ENCODE measurements at places on chromosomes 6 and 20.
A peak's percentile ranks its signal among the peaks of the same experiment; 100 is the strongest.

DNA sequence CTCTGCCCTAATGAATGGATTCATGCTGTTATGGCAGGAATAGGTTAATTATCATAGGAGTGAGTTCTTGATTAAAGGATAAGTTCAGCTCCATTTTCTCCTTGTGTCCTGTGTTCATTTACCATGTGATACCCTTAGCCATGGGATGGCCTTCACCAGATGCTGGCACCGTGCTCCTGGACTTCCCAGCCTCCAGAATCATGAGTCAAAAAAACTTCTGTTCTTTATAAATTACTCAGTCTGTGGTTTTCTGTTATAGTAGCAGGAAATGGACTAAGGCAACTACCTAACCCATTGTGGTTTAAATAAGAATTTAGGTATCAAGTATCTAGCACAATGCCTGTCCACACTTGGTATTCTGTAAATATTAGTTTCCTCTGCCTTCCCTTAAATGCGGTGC lies 223.5 kb downstream of the MEI4 start:
- H3K4me3 ChIP-seq, result no peak overlapping the region
- H3K4me1 ChIP-seq, result no peaks in the 10 kb centered on the region
- no peak overlapping the region for H3K27ac ChIP-seq
- DNase-seq, result no peak

GRCh38 chr6:43308990-43309477 lies 408 bp upstream of the CRIP3 start:
- H3K4me1 ChIP-seq, result peaks cover 14% of the 10 kb centered on the region
- DNase-seq, result no peak
- no peak overlapping the region for H3K27ac ChIP-seq
- peak overlapping the region; percentile 43 for H3K4me3 ChIP-seq
- H3K36me3 ChIP-seq, result no peaks in the 10 kb centered on the region

GRCh38 chr20:4468114-4468513 lies 253.6 kb upstream of the PRND start:
- H3K4me3 ChIP-seq, result no peak overlapping the region
- H3K27ac ChIP-seq, result no peak overlapping the region
- H3K36me3 ChIP-seq, result no peaks in the 10 kb centered on the region
- no peaks in the 10 kb centered on the region for H3K4me1 ChIP-seq

GRCh38 chr6:27599859-27600532 lies 127.1 kb upstream of the ZNF184 start:
- peaks cover 26% of the 10 kb centered on the region for H3K27me3 ChIP-seq
- no peak overlapping the region for H3K4me3 ChIP-seq
- peaks cover 17% of the 10 kb centered on the region for H3K4me1 ChIP-seq
- no peak for DNase-seq
- no peaks in the 10 kb centered on the region for H3K36me3 ChIP-seq

DNA sequence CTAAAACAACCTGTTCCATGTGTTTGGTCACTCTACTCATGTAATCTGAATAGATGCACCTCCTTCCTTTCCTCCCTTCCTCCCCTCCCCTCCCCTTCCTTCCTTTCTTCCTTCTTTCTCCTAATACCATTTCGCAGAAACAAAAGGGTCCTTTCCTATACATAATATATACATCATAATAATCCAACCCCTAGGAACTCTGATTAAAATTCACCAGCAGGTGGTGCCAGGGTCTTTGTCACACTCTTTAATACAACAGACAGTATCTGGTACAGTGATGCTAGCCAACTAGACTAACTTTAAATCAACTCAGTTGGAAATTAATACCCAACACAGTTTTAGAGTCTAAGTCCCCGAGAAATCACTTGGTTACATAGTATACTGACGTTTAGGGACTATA lies 181.2 kb upstream of the SHLD1 start:
- no peaks in the 10 kb centered on the region for H3K27me3 ChIP-seq
- no peak overlapping the region for H3K4me3 ChIP-seq
- H3K4me1 ChIP-seq, result peaks cover 19% of the 10 kb centered on the region
- DNase-seq, result peak; percentile 55
- peaks cover 59% of the 10 kb centered on the region for H3K36me3 ChIP-seq

- H3K36me3 ChIP-seq, result no peaks in the 10 kb centered on the region
- no peaks in the 10 kb centered on the region for H3K27me3 ChIP-seq
- H3K4me3 ChIP-seq, result no peak overlapping the region
Measured at GRCh38 chr6:54910921-54911320, 64.3 kb downstream of the FAM83B start.

GRCh38 chr20:63225082-63225454 lies 9.1 kb upstream of the YTHDF1 start:
- no peaks in the 10 kb centered on the region for H3K36me3 ChIP-seq
- no peak for DNase-seq
- H3K4me3 ChIP-seq, result no peak overlapping the region
- no peak overlapping the region for H3K27ac ChIP-seq

GRCh38 chr6:14092838-14093789 lies 24.5 kb upstream of the CD83 start:
- H3K4me1 ChIP-seq, result peaks cover 7% of the 10 kb centered on the region
- DNase-seq, result no peak
- no peak overlapping the region for H3K27ac ChIP-seq
- H3K27me3 ChIP-seq, result no peaks in the 10 kb centered on the region
- no peaks in the 10 kb centered on the region for H3K36me3 ChIP-seq
- no peak overlapping the region for H3K4me3 ChIP-seq

DNA sequence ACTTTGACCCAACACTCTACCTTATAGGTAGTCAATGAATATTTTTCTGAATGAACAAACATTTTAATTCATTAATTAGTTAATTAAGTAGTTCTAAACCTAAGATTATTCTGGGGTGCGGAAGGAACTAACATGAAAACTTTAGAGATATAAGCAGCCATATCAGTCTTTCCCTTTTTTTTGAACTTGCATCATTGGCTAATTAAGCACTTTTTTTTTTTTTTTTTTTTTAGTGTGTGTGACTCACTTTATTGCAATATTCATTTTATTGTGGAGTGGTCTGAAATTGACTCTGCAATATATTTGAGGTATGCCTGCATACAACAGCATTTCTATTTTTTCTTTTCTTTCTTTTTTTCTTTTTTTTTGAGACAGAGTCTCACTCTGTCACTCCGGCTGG lies 21.8 kb upstream of the AMD1 start:
- DNase-seq, result no peak
- no peaks in the 10 kb centered on the region for H3K27me3 ChIP-seq
- no peak overlapping the region for H3K27ac ChIP-seq
- no peak overlapping the region for H3K4me3 ChIP-seq
- H3K36me3 ChIP-seq, result no peaks in the 10 kb centered on the region

Measured in CD4-positive, alpha-beta memory T cell (primary cell).